NCI-H2081 (cell line): ENCODE measurements at places on chromosomes 3 and 15.
A peak's percentile ranks its signal among the peaks of the same experiment; 100 is the strongest.

DNA sequence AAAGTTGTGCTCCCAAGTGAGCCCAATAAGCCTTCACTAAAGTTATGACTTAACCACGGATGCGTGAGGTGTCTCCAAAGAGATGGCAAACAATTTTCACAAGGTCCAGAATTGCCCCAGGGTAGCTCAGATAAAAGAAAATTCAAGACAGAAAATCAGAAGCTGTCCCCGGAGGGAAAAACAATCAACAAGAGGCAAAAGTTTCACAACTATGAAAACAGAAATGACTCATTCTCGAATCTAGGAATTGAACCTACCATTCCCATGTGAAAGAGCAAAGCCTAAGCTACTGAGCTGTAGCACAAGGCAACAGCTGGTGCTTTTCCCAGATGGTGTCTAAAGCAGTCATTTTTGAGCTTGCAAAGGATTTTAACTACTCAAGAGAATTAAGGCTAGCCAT is 33.5 kb upstream of the MKRN3 start:
- no peak for DNase-seq

DNA sequence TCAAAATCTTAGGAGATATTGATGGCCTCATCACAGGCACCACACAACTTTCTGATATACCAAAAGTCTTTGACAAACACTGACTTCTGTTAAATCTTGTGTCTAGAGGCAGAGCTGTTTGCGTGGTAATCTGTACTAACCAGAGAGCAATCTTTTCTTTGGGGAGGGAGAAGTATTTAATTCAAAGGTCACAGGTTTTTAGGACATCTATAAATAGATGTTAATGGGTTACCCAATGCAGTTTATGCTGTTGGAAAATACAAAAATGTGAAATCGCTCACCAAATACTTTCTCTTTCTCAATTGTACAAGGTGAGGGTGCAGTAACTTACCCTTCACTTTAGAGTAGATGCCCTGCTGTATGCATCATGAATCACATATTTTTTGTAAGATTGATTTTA is 510.5 kb downstream of the NSUN3 start:
- no peak for DNase-seq

DNA sequence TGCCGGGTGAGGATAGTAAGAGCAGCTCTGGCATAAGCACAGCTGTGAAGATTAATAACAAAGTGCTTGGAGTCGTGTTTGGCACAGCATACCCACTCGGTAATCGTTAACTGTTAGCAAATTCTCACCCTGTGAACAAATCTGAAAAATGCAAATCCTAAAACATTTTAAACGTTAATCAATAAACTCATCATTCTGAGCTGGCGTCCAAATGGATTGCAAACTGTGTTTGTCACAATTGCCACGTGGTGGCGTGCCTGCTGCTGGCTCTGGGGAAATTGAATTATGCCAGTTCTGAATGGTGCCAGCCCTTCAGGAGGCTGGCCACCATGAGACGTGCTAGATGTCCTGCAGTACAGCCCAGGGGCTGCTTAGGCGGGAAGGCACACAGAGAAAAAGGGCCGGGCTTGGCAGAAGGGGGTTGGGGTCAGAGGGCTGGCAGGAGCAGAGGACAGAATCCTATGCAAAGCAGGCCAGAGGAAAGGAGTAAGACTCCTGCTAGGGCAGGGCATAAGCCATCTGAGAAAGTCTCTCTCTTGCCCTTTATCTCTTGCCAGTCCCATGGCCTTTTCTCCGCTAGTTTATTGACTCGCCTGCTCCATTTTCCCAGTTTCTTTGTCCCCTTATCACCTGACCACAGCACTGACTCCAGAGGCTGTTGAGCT is 22.1 kb upstream of the POLG start:
- DNase-seq = peak; percentile 26

DNA sequence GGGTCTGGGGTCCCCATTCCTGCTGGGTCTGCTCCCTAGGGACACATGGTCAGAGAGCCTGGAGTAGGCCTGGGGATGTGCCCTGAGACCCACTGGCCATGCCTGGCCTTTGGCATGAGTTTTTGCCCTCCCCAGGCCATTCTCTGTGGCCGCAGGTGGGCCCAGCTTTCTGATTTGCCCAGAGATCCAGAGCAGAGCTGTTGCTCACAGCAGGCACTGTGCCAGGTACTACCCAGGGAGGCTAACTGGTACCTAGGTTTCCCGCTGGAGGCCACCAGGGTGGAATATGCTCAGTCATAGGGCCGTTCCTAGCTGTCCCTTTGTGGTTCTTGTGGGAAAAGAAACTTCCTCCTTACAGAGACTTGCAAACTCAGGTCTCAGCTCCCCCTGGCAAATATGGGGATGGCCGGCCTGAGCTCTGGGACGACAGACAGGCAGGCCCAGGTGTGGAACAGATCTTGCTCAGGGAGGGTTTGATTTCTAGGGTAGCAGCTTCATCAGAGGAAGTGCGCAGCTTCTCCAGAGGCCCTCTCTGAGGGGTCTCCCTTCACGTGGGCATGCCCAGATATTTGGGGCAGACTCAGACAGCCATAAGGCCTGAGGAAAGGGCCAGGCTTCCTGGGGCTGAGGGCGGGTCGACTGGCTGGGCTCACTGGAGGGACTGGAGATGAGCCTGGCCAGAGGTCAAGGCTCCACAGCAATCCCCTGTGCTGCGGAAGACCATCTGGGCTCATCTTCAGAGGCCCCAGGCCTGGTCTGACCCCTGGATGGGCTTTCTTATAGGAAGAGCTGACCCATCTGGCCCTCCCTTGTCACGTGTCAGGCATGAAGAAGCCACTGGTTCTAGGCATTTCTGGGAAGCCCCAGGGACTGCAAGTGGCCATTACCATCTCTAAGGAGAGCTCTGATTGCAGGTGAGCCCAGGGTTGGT is 28.0 kb downstream of the ACAA1 start:
- DNase-seq = no peak

GRCh38 chr15:51199541-51199940 is 104.8 kb upstream of the TNFAIP8L3 start:
- no peak for DNase-seq

DNA sequence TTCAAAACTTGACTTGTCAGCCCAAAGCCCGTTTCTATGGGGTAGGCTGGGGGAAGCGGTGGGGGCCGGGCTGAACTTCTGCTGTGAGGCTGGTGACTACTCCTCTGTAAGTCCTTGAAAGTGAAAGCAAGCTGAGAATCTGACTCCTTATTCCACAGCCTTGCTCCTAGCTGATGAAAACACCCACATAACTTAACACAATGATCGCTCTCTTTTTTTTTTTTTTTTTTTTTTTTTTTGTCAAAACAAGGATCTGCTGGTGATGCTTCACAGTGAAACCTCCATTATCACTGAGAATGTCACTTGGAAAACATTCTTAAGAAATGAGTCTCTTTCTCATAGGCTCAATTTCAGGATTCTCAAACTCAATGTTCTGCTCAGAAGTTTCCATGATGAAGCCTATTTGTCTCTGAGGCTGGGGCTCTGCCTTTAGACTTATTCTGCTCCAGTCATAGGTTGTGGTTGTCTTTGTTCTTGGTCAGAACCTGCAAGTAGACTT is 31.4 kb upstream of the TKT start:
- no peak for DNase-seq

GRCh38 chr3:101836652-101837598 is 12.4 kb upstream of the NFKBIZ start:
- DNase-seq = peak; percentile 67

GRCh38 chr3:194468086-194468485 is 18.7 kb downstream of the ATP13A3 start:
- no peak for DNase-seq

GRCh38 chr15:73991260-73991659 is 835 bp downstream of the STOML1 start:
- peak; percentile 36 for DNase-seq

DNA sequence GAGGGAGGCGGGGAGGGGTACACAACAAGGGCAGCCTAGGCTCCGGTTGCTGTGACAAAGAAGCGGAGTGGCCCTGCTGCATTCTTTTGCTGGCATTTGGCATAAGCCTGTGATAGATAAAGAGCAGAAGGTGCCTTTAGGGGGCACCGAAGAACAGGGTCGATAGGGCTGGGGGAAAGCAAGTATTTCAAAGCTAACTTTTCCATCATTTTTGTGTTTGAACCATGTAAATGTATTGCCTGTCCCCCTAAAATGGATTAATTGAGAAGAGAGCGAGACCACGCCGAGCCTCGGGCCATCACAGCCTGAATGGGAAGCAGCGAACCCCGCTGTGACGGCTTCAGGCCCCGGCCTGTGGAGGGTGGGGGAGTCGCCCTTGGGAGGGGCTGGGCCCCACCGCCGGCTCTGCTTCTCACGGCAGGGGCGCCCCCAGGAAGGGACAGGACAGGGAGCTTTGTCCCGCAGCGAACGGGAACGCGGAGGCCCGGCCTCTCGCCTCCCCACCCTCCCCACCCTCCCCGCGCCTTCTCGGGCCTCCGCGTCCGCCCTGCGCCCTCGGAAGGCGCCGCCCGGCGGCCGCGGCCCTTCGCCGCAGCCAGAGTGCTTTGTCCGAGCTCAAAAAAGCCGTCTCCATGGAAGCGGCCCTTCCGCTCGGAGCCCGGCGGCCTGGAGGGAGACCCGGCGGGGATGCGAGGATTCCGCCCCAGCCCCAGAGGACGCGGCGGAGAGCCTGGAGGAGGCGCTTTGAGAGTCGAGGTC is 32.4 kb upstream of the ALDH1L1 start:
- DNase-seq = peak; percentile 71

DNA sequence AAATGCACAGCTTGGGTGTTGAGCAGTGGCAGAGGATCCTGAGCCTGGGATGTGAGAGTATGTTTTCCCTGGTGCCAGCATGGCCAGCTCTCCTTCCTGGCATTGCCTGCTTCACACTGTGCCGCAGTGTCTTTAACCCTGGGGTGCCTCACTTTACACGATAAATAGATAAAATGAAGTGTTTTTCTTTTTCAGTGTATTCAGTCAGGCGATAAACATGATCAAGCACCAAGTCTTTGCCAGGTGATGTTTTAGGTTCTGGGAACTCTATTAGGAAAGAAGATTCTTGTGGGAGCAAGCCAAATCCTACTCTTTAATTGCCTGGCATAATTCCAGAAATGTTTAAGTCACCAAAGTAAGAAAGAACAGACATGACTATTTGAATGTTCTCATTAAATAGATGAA is 14.0 kb downstream of the ABHD6 start:
- no peak for DNase-seq

DNA sequence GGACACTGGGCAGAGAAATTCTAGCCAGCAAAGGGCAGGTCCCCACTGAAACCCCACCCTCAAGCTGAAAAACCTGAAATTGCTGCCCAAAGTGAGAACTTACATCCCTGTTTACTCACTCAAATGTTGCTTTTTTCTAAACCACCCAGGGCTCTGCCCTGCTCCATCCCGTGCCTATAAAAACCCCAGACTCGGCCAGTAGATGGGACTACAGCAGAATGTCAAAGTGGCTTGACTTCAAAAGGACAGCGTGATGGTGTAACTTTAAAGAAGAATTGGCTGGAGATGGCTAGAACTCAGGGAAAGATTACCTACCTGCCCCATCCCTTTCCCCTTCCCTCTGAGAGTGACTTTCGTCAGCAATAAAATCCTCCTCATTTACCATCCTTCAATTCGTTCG is 246.9 kb downstream of the PYDC2 start:
- DNase-seq = no peak

- DNase-seq = no peak
Observed at GRCh38 chr15:38176691-38177090, 75.9 kb upstream of the SPRED1 start.

DNA sequence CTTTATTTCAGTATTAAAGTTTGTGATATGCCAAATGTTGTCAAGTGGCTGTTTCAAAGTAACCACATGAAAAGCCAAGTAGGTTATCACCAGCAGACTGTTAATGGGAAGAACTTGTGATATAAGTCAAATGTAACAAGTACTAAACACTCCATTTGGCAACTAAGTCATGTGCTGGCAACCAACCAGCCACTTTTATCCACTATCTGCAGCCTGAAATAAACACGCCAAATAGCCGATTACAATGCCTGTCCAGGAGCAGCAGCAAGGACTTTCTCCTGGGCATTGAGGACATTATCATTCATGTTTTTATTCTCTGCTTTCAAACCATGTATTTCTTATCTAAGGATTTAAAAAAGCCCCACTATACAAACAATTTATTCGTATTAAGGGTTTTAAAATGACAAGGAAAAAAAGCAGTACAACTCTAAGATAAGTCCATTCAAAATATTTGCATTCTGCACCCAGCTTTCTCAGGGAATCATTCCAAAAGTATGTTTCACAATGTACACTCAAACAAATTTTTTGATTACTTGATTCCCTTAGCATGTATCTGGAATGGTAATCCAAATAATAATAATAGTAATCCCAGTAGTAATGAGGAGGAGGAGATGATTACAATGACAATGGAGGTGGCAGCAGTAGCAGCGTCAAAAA is 448.6 kb downstream of the ERC2 start:
- no peak for DNase-seq

DNA sequence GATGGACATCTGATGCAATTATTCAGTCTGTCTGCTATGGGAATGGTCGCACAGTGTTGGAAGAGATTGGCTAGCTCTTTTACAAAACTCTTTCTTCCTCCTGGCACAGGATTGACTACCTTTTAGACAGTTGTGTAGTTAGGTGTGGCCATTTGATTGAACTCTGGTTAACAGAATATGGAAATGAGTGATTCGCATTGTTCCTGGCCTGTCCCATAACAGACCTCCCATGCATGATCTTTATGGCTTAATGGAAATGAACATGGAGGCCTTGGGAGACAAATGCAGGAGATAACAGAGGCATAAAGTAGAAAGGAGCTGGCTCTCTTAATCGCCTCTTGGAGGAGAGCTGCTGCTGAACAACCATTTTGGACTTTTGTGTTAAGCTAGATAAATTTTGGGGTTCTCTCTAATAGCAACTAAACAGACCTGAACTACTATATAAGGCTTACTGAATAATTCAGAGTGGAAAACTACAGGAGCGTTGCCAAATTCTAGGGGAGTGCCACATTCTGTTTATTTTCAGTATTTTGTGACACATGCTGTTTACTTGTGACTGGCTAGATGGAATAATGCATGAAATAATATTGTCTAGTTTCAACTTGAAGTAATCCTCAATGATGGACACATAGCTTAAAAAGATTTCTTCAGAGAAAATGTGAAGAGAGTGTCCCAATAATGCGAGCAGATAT is 357.7 kb upstream of the SGO1 start:
- no peak for DNase-seq

DNA sequence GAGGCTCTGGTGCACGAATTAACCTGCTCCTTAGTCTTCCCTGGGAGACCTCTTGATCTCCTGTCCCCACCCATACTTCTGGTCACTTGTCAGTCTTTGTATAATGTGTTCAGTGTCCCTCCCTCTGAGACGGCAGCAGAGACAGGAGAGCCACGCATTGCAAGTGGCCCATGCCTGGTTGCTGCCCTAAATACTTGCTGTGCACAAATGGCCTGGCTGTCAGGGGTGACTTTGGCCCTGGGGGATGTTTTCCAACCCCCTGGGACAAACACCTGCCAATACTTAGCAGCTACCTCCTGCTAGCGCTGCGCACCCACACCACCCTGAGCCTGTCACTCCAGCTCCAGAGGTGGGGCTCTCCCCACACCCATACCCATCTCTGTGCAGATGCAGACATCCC is 17.2 kb downstream of the KLF13 start:
- DNase-seq = no peak

DNA sequence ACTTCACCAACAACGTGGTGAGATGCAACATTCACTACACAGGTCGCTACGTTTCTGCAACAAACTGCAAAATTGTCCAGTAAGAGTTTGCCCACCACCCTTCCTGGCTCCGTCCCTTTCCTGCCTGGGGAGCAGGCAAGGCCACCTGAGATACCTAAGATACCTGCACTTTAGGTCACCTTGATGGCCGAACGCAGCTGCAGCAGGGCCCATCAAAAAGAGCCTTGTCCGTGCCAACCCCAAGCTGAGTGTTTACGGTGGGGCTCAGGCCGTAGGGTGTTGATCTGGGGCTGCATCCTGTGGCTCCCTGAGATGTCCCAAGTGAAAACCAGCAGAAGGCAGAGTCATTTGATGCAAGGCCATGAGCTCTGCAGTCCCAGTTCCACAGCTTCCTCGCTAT is 23.2 kb downstream of the LOXL1 start:
- no peak for DNase-seq
